ENCODE measurements at places on chromosomes 13 and 19.

GRCh38 chr19:751501-752341 lies 809 bp downstream of the MISP start:
- peak; percentile 86 for DNase-seq

DNA sequence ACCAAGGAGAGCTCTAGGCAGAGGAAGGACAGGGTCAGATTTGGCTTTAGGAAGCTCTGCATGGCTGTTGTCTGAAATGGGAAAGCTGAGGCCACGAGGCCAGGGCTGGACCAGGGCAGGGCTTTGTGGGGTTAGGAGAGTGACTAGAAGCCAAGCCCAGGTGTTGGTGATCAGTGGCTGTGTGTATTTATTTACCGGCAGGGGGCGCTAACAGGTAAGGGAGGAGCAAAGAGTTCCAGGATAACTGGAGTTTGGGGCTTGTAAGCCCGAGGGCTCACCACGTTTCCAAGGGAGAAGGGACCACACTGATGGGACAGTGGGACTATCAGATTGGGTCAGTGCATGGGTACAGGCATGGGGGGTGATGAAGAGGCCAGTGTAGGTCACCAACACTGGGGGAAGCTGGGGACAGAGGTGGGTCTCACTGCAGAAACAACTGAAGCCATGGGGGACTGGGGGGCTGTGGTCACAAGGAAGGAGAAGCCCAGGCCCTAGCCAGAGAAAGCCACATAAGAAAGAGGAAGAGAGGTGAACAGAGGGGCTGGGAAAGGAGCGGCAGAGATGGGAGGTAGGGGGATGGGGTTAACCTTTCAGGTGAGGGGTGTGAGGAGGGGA lies 3.9 kb downstream of the TMEM147 start:
- DNase-seq, result peak; percentile 42

GRCh38 chr19:30338878-30339623 lies 33.1 kb upstream of the ZNF536 start:
- DNase-seq, result no peak

GRCh38 chr19:29945433-29945832 lies 3.4 kb downstream of the URI1 start:
- DNase-seq, result no peak

GRCh38 chr13:40578055-40578454 lies 88.4 kb downstream of the FOXO1 start:
- DNase-seq, result no peak

- peak; percentile 93 for DNase-seq
Measured at GRCh38 chr13:34578471-34578870, 363.6 kb upstream of the NBEA start.

DNA sequence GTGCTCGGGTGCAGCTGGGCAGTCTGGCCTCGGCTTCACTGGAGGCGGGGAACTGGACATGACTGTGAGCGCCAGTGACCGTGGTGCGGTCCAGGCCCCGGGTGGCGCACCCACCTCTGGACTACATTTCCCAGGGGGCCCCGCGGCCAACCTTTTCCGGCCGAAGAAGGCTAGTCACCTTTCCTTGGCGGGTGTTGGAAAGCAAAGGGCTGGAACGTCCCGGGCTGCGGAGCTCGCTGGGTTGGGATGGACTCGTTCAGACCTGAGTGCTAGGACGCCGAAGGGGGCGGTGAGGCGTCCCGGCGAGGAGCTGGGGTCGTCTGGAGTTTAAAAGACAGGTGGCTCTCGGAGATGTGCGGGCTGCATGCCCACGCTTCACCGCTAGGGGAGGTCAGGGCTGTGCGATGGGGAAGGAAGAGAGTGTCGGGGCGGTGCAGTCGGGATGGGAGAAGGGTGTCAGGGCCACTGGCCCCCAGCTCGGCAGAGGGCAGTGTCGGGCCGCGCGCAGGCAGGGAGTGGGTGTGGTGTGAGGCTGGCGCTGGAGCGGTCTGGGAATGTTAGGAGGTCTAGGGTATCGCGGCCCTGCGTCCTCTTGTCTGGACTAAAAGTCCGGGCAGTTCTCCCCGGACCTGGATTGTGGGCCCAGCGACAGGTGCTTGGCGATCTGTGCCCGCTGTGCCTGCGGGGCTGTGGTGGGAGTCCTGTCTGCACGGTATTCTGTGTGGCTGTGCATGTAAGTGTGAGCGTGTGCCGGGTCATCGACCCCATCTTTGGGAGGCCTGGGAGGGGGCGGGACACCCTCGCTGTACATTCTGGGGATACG lies 57.1 kb downstream of the ZNF568 start:
- DNase-seq, result peak; percentile 56

DNA sequence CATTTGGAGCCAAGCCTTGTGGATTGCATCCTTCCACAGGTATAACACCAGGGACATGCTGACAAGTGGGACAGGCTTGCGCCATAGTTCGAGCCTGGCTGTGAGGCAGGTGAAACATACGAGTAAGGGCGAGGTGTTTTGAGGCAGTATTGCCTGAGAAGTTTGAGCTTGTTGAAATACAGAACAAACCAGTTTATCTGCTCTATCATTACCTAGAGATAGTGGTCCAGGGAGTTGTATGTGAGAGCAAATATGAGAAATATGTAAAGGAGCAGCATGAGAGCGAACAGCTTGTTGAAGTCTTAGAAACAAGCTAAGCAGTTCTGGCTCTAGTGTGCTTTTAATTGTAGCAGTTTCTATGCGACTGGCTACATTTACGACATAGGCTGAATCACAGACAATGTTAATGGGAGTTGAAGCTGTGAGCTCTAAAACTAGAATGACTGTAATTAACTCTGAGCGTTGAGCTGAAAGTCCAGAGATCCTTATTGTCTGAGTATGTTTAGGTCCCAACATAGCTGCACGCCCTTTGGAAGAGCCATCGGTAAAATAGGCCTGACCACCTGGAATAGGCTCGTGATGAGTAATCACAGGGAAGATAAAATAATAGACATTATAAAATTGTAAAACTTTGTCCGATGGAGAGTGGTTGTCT lies 8.2 kb downstream of the ZNF439 start:
- peak; percentile 59 for DNase-seq

- DNase-seq, result peak; percentile 25
Measured at GRCh38 chr13:39105110-39105509, 66.9 kb downstream of the NHLRC3 start.

GRCh38 chr13:78913656-78914055 lies 254.7 kb upstream of the OBI1 start:
- no peak for DNase-seq

- DNase-seq, result no peak
Measured at GRCh38 chr19:34135054-34135800, 37.1 kb upstream of the LSM14A start.

DNA sequence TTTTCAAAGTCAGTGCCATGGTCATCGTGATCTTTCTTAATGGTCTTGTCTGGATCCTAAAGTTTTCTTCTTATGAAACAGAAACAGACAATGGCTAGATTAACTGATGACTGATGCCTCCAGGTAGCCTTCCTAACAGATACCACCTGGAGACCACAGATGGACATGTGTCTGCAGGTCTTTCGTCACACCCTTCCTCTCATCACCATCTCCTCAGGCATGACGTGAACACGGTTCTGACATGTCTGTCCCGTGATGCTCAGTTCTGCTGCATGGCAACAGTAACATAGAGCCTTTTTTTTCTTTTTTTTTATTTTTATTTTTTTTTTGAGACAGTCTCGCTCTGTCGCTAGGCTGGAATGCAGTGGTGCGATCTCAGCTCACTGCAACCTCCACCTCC lies 13.1 kb upstream of the LAMP1 start:
- DNase-seq, result peak; percentile 25

DNA sequence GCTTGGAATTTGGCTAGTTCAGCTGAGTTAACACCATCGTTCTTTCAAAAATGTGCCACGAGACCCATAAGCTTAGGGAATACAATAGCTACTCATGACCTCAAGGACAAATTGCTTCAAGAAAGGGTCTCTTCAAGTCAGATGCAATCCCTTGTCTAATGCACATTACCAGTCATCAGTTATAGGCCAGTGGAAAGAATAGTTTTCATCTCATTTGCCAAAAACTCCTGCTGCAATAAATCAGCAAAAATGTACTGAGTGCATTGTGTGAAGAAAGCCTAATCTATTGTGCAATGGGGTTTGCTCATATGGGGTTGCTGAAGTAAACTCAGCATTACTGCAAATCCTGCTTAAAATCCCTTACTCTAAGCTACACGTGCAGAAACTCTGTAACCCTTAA lies 208.3 kb upstream of the NBEA start:
- peak; percentile 58 for DNase-seq

DNA sequence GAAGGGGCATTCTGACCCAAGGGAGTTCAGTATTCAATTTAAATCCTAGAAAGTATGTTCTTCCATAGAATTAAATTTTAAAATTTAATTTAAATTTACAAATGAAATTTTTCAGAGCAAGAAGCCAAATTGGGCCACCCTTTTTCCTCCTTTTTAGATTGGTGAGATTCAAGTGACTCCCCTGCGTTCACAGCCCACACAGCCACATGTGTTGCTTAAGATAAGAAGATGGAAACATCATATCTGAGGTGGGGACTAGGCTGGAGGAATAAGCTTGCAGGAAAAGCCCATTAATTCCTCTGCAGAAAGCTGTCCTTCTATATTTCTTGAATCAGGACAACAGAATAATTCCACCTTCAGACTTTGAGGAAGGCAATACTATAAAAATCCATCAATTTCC lies 392.7 kb upstream of the ZNF507 start:
- no peak for DNase-seq

Measured in bronchial epithelial cell (primary cell).